ENCODE measurements at places on chromosomes 1 and 21. TPM values are rescaled to one million over a fixed set of nuclear protein-coding genes. Genes with fewer than 3 reads are reported as not detected.

- DNase-seq: no peak
Measured at GRCh38 chr1:179441501-179441900, 75.7 kb downstream of the AXDND1 start.

- no peak for DNase-seq
Measured at GRCh38 chr1:216723274-216723780, at the start of gene ESRRG. TSS of gene ESRRG (minus strand) at chr1:216723429. CDS start at chr1:216723299, 130 bp downstream.

DNA sequence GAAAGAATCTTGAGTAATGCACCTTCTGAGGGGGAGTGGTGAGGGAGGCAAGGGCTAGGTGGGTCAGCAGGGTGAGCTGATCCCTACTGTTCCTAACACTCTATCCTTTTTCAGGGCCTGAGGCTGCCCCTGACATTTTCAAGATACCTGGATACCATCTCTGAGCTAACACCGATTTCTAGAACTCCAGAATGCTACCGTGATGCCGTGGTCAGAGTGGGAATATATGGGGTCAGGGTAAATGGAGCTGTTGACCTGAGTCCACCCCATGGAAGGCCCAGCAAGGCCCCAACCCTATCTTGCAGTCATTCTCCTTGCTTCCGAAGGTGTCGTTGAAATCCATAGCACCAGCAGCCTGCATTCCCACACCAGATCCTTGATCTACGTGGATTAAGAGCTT, 18.0 kb upstream of the PTPRF start:
- DNase-seq: no peak

GRCh38 chr1:153262070-153262366, 2.5 kb downstream of the LORICRIN start:
- DNase-seq: no peak

OR2L2 gene
- not detected for total RNA-seq

SPRR5 gene
- not detected for total RNA-seq

All from tibial nerve (tissue), 4 donors.